ENCODE measurements at places on chromosomes 6 and 20.
A peak's percentile ranks its signal among the peaks of the same experiment; 100 is the strongest.

DNA sequence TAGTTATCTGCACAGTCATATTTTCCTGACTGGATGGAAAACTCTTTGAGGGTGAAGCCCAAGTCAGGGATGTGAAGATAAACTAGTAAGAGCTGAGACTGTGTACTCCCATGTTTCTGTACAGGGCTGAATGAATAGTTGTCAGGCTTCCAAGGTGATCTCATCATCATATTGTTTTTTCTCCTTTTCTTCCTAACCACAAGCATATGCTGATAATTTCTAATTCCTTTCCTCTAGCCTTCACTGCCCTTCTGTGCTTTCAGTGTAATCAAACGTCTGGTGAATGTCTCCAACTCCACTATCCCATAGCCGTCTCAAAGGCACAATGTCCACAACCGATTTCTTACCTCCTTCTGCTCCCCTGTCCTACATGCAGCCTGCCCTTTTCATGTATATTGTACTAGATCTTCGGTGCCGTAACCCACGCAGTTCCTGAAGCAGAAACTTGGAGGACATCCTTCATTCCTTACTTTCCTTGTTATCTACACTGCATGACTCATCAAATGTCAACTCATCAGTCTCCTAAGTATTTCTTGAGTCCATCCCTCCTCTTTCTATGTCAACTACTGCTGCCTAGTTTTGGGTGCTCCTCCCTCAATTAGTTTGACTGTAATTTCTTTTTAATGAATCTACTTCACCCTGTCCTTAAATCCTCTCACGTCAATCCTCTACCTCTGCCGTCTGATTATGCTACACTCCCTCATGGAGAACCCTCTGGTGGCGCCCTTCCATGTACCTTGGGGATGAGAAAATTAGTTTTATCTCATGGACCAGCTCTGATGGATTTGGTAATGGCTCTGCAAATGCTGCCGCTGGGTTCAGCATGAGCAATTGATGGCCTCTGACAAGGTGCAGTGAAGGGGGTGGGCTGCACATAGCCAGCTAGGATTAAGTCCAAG, 21.9 kb downstream of the NCOA7 start:
- DNase-seq = no peak

GRCh38 chr6:80618953-80619352, 512.5 kb downstream of the BCKDHB start:
- DNase-seq = no peak

DNA sequence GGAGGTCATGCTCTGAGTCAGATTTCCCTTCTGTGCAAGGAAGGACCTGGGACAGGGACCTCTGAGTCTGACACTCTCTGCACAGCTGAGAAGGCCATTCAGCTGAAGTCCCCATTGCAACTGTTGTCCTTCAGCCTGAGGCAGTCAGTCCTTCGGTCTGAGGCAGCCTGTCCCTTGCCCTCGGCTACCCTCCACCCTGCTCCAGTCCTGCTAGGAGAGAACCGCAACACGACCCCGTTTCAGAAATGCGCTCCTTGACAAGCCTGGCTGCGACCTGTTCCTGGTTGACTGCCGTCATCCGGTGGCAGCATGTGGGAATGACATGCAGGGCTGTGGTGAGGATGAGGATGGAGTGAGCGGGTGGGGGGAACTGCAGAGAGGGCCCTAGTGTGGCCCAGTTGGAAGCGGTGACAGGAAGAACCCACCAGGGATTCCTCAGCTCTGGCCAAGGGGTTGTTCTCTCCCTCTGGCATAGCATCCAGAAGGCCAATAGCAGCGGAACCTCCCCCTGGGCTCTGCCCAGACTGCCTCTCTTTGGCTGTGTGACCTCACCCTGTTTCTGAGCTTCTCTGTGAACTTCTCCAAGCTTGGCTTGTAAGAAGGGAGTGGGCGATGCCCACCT, 40.3 kb upstream of the ANGPT4 start:
- peak; percentile 76 for DNase-seq

DNA sequence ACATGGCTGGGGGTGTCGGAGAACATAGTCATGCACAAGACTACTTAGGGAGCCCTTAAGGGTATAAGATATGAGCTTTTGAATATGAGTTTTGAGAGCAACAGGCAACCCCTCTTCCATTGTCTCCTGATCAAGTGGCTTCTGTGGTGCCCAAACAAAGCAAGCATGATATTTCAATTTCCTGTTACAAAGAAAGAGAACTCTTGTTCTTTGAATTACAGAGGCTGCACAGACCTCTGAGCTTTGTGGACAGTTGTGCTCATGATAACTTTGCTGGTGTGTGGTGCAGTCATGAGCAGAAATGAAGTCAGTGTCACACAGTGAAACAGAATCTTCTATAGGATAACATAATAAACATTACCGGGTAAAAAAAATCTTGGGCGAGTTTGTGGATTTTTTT, 66.8 kb upstream of the THEMIS start:
- no peak for DNase-seq

DNA sequence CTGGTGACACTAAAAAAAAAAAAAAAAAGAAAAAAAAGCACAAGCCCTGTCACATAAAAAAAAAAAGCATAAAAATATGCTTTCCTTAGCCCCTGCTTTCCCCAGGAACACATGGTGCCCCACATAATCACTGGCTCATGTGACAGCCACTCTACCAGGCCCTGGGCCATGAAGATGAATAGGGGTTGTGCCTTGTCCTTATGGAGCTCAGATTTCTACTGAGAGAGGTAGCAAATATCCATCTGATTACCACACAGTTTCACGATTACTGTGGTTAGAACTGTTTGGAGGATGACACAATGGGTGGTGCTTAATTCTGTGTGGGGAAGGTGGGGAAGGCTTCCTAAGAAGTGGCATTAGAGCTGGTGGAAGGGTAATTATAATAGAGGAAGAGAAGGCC, 9.3 kb downstream of the RAET1E start:
- no peak for DNase-seq

- no peak for DNase-seq
These were observed 30.4 kb downstream of the KCNB1 start for GRCh38 chr20:49452011-49452482.

- no peak for DNase-seq
These were observed 36.0 kb upstream of the TCP11 start for GRCh38 chr6:35177157-35177556.

GRCh38 chr6:57262901-57263694, 41.0 kb upstream of the RAB23 start:
- no peak for DNase-seq

- DNase-seq = no peak
These were observed 97.3 kb upstream of the OPRM1 start for GRCh38 chr6:153941768-153942167.

GRCh38 chr20:11646359-11646758, 271.3 kb upstream of the BTBD3 start:
- no peak for DNase-seq

GRCh38 chr6:138537106-138537505, 37.8 kb upstream of the NHSL1 start:
- no peak for DNase-seq

GRCh38 chr20:50190251-50191064, at the start of gene CEBPB:
Gene CEBPB (plus strand): TSS chr20:50190830. CDS start chr20:50191034, 204 bp downstream.
- peak; percentile 86 for DNase-seq

GRCh38 chr6:34059136-34059731, 86.7 kb downstream of the GRM4 start:
- DNase-seq = no peak

DNA sequence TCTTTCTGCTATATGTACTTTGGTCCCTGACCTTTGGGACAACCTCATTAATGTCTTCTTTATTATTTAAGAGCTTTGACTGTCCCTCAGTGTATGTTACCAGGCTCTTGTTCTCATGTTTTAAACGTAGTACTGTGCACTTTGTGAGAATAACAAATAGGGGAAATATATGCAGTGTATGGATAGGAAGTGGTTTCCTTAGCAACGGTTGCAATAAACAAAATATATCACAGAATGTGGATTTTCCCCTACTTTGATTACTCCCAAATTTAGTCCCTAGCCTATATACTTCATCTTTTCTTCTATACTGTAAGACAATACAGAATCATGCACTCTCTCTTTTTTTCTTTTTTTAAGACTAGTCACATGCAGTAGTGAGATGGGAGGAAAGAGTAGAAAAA, 123.8 kb upstream of the AKIRIN2 start:
- no peak for DNase-seq

DNA sequence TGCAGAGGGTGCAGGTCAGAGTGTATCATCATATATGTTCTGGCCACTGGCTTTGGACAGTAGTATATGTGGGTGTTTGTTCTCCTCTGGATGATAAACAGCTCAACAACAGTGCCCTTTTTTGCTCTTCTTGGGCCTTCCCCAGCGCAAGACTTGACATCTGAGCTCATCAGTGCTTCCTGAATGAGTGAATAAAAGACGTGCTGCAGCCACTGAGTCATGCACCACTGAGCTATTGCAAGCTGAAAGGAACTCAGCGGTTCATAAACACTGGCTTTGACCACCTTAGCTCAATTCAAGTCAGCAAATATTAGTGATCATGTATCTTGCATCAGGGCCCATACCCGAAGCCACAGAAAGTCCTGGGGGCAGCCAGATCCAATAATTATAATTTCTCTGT, 105.3 kb upstream of the KCNG1 start:
- no peak for DNase-seq
